ENCODE measurements at places on chromosomes 12 and 14.

DNA sequence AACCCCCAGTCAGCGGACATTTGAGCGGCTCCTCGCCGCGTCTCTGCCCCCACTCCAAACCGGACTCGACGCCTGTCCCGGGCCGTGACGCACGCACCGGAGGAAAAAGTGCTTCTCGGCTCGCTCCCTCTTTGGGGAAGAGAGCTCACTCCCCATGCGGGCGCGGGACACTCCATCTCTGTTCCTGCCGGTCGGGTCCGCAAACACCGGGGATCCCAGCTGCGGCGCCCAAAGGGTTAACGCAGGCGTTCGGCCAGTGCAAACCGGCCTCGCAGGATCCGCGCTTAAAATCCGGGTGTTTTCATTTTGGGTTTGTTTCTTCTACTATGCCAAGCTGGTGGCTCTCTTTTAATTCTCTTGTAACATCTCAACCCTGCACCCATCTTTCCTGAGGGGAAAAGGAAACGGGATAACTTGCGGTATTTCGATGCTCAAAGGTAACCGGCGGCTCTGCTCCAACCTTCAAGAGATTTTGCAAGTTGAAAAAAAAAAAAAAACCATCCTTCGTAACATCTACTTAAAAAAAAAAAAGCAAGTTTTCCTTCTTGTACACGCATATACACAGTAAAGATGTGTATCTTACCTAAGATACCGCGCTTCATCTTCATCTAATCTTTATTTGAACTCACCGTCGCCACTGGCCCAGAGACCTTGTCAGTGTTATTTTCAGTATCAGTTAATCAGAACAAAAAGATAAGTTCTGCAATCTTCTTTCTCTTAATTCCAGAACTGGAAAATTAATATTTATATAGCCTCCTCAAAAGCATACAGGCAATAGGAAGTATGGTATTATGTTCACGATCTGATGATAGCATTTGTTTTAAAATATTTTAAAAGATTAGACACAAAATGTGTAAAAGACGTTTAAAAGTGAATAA lies 1.6 kb upstream of the ATP2B1 start:
- DNase-seq = no peak

DNA sequence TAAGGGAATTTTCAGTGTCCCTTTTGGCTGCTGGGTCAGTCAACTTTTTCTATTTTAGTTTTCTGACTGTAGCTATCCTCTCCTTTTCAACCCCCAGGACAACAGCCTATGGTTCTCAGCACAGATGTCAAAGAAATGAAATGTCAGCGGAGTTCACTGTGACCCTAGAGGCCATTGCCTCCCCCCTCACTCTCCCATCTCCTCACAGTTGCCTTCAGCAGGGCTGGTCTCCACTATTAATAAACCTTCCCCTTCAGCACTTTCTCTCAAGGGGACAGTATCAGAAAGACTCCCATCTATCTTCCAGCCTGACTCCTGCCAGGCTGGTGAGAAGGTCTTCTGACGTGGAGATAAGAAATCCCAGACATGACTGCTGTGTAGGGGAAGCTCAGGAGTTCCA lies 137.1 kb upstream of the WSCD2 start:
- no peak for DNase-seq

GRCh38 chr12:54017027-54017788 lies 8.4 kb downstream of the HOXC8 start:
- DNase-seq = peak; percentile 70

- no peak for DNase-seq
Measured at GRCh38 chr12:13606290-13606689, 375.1 kb downstream of the GRIN2B start.

- DNase-seq = no peak
Measured at GRCh38 chr12:5403411-5403810, 28.5 kb upstream of the NTF3 start.

DNA sequence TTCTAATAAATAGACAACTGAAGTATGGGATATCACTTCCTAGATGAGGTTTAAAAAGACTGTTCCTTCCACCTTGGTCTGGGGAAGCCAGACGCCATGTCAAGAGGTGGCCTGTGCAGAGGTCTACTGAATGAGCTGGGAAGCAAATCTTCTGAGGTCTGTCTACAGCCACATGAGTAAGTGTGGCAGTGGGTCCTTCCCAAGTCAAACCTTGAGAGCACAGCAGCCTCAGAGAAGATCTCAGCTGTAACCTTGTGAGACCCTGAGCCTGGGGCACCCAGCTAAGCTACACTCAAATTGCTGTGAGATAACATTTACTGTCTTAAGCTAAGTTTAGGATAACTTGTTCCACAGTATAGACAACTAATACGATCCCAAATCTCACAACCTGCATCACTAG lies 20.2 kb downstream of the NDUFA12 start:
- no peak for DNase-seq

GRCh38 chr14:71246539-71246938 lies 339.3 kb downstream of the PCNX1 start:
- no peak for DNase-seq

GRCh38 chr14:22520796-22521195 lies 68.2 kb downstream of the DAD1 start:
- no peak for DNase-seq

DNA sequence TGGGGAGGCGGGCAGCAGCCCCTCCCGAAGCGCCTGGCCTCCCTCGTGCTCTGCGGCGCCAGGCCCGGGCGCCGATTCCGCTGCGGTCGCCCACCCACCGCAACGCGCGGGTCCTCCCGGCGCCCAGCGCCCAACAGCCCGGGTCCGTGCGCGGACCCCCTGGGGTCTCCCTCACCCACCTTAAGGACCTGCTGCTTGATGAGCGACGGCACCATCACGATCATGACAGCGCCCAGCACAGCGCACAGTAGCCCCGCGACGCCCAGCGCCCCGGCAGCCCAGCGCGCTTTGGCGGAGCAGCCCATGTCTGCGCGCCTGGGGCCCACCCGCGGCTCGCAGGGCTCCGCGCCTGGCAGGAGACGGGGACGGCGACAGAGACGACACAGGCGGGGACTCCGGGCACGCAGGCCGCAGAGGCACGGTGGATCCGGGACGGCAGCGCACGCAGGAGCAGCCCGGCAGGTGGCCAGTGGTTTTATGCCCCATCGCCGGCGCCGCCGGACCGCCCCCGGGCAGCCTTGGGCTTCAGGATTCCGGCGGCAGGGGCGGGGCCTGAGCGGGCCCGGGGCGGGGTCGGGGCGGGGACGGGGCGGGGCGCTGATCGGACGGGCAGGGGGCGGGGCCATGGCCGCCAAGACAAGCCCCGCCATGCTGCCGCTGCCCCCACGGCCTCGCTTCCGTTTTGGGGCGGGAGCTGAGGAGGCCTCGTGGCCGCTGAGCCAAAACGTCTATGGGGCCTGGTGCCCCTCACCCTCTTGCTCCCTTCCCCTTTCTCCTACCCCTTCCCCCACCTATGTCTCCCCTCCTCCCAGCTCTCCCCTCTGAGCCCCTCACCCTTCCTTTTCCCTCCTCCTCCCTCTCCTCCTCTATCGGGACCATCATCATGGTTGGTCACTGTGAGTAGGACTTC lies at the start of gene SCARB1:
TSS of gene SCARB1 (minus strand) at position 449 of the 910 bp plus-strand sequence. CDS start at position 305, 144 bp downstream.
- peak; percentile 77 for DNase-seq

- DNase-seq = peak; percentile 30
Measured at GRCh38 chr12:75713434-75713833, 202.0 kb upstream of the KRR1 start.

GRCh38 chr14:72599579-72600470 lies 294.1 kb downstream of the DPF3 start:
- DNase-seq = no peak

GRCh38 chr12:124921200-124922031 lies 7.0 kb upstream of the UBC start:
- no peak for DNase-seq
